ENCODE measurements at places on chromosomes 4 and X.

DNA sequence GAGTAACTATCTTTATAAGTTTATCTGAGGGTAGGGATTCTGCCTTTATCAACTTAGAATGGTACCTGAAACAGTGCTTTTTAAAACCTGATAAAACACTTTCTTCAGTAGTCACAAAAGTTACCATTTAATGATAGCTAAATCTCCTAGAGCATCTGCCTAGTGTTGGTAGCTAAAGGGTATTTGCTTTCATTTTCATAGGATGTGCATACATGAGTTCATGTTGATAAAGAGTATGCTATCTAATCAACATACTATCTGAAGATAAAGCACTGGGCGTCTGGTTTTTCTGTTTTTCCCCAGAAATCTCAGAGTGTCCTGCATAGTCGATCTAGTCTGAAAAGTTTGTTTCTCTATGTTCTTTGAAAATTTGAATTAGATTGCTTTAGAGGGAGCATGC lies 75.1 kb downstream of the ADGRL3 start:
- DNase-seq, result no peak

DNA sequence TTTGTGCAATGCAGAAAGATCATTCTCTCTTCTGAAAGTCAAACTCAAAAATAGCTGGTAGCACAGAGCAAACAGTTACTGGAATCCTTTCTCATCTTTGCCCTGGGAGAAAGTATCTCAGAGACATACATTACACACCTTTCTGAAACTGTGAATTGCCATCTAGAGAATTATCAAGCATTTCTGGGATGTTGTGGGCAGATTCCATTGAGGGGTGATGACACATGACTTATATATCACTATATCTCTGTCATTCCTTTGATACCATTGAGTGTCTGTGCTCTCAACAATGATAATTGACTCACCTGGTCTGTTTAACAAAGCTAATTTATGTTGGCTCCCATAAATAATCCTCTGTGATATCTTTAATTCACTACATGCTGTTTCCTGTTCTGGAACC lies 13.0 kb downstream of the SLIT2 start:
- no peak for DNase-seq

- no peak for DNase-seq
Observed at GRCh38 chr4:87126056-87126455, 94.4 kb downstream of the KLHL8 start.

GRCh38 chr4:153466081-153466948 lies at the start of gene TMEM131L:
Gene TMEM131L (plus strand): TSS chr4:153466360. CDS start chr4:153466398, 38 bp downstream.
- peak; percentile 50 for DNase-seq

GRCh38 chr4:25883565-25883964 lies 20.8 kb upstream of the SEL1L3 start:
- no peak for DNase-seq

GRCh38 chr4:124386163-124386562 lies 326.4 kb downstream of the ANKRD50 start:
- DNase-seq, result no peak

DNA sequence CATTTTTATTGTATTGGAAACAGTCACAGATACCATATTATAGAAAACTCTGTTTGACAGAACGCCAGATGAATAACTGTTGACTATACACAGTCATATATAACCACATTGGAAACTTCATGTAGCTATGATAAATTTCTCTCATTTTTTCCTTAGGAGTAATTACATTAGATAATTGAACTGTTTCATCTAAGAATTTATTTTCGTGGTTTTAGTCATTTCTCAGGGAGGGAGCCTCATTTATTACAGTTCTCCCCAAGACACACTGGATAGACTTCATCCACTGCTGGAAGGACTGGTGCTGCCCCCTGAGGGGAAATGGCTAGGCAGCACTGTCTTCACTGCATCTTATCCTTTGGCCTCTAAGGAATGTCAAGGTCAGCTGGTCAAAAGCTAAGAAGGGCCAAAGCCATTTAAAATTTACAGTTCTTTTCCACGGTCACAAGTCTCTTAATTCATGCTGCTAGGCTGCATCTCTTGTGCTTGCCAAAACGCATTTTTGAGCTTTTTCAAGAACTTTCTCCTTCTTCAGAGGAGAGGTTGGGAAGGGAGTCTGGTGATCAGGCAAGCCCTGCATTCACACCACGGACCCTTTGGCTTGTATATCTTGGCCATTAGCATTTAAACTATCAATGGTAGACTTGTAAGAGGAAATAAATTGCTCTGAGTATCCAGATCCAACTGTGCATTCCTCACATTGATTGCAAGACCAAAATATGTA lies 145.1 kb downstream of the CBR4 start:
- DNase-seq, result no peak

All from Jurkat, Clone E6-1 (cell line).